ENCODE measurements at places on chromosomes 16 and 17.

GRCh38 chr16:56193951-56194726 is 2.9 kb downstream of the GNAO1 start:
- DNase-seq: no peak

GRCh38 chr16:14539631-14540030 is 90.4 kb downstream of the PARN start:
- DNase-seq: no peak

GRCh38 chr17:4189280-4189679 is 46.3 kb downstream of the CYB5D2 start:
- DNase-seq: no peak

GRCh38 chr16:48499923-48500381 is 110.0 kb downstream of the N4BP1 start:
- peak; percentile 75 for DNase-seq

DNA sequence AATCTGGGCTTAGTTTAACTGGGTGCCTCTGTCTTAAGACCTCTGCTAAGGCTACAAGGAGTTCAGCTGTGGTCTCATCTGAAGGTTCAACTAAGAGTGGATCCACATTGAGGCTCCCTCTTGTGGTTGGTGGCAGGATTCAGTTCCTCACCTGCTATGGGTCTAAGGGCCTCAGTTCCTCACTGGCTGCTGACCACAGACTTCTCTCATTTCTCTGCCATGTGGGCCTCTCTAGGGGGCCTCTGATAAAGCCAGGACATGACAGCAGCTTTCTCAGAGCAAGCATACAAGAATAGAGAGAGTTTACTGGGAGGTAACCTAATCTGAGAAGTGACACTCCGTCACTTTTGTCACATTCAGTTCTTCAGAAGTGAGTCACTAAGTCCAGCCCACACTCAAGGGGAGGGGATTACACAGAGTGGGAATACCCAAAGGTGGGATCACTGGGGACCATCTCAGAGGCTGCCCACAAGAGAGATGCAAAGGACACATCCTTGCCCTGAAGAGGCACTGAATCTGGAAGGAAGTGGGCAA is 19.2 kb upstream of the ABAT start:
- DNase-seq: peak; percentile 15

DNA sequence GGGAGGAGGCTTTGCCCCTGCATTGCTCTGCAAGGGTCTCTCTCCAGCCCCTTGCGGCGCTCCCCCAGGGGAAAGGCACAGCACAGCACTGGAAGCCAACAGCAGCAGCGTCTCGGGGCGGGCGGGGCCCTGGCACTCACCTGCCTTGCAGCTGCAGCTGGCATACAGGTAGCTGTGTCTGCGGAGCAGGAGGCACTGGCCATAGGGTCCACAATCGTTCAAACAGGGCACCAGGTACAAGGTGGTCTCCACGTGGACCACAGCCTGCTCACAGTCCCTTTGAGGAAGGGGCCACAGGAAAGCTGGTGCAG is 4.2 kb upstream of the MRPL28 start:
- no peak for DNase-seq

- DNase-seq: no peak
These were observed 2.8 kb downstream of the P2RX5 start for GRCh38 chr17:3693141-3693540.

DNA sequence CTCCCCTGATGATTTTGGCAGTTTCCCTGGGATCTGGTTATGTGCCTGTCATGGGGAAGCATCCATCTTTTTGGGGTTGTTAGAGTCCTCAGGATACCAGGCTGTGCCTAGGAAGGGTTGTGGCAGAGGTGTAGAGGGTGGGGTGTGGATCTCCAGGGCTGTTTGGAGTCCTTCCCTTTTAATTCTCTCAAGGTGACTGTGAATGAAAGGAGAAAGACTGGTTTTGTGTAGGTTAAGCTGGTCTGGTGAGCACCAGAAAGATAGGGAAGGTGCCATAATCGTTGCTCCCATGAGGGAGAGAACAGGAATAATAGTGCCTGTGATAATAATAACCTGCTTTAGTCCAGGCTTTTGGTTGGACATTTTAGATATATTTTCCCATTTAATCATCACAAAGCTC is 7.0 kb downstream of the MAP2K4 start:
- no peak for DNase-seq

GRCh38 chr16:89670496-89671431 is 13.1 kb downstream of the SPATA33 start:
- peak; percentile 57 for DNase-seq

DNA sequence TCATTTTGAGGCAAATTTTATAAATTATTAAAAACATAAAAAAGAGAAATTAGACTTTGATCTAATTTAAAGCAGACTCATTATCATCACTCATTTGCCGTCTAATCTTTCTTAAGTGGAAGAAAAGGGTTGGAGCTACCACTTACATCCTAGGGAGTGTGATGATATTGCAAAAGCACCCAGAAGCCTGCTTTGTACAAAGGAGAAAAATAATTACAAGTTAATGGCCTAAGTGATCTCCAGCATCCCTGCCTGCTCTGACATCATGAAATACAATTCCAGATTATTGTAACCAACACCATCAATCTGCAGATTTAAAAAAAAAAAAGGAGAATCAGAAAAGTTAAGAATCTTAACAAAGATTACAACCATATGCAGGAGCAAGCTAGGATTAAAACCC is 260.2 kb downstream of the GRIN2A start:
- DNase-seq: no peak

- DNase-seq: no peak
These were observed 170.5 kb upstream of the CACNG3 start for GRCh38 chr16:24085666-24086065.

GRCh38 chr17:45251931-45252330 is 10.0 kb downstream of the SPATA32 start:
- no peak for DNase-seq

DNA sequence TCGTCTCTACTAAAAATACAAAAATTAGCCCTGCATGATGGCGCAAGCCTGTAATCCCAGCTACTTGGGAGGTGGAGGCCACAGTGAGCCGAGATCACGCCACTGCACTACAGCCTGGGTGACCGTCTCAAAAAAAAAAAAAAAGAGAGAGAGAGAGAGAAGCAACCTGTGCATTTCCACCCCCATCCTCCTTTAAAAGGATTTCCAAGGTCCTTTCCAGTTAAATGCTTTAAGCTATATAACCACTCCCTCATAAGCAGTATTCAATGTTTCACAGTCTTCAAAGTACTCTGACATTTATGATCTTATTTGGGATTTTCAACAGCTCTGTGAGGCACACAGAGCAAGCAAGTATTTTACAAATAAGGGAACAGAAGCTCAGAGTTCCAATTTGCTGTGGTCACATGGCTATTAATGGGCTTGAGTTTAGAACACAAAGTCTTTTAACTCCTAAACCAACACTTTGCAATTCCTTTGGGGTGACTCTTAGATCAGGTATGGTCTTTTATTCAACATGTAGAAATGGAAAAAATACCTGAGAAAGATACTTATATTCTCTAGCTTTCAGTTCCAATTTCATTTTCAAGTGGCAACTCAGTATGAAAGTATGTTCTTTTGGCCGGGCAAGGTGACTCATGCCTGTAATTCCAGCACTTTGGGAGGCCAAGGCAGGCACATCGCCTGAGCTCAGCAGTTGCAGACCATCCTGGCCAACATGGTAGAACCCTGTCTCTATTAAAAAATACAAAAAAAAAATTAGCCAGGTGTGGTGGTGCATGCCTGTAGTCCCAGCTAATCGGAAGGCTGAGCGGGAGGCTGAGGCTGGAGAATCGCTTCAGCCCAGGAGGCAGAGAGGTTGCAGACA is 31.3 kb downstream of the SPOP start:
- peak; percentile 86 for DNase-seq

- no peak for DNase-seq
These were observed 13.8 kb downstream of the C17orf50 start for GRCh38 chr17:35774499-35774898.

DNA sequence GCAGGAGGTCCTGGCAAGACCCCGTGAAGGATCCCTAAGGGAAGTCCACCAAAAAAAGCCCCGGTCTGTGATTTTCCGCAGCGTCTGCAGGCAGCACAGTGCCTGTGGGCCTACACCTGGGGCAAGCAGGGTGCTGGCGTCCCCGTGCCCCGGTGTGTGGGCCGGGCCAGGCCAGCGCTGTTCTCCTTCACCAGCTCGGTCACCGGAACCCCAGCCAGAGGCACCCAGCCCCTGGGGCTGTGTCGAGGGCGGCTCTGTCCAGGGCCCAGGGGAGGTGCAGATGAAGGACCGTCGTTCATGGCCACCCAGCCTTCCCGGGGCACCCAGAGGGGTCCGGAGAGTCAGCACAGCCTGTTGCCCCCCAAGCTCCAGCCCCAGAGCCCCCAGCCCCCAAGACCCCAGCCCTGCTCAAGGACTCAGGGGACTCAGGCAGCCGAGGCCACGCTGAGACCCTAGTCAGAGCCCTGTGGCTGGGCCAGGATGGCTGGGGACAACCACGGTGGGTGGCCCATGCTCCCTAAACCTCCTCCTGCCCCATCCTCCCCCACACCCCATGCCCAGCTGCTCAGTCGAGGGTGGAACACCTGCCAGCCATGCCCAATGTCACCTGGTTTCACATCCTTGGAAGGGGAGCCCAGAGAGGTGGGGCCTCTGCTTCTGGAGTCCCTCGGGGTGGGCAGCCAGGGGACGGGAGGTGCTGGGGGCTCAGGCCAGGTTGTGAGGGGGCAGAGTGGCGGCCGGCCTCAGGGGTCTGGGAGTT is 5.7 kb upstream of the C1QTNF8 start:
- DNase-seq: no peak

DNA sequence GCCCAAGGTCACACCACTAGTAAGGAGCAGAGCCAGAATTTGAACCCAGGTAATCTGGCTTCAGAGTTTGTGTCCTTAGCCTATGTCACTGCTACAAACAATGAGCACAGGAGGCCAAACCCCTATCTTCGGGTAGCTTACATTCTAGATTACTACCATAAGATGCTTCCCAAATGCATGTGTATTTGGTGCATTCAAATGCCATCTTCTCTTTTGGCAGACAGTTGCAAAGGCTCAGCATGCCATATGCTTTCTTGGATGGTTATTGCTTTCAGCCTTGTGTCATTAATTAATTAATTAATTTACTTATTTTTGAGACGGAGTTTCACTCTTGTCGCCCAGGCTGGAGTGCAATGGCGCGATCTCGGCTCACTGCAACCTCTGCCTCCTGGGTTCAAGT is 80.7 kb downstream of the DNAH3 start:
- no peak for DNase-seq

DNA sequence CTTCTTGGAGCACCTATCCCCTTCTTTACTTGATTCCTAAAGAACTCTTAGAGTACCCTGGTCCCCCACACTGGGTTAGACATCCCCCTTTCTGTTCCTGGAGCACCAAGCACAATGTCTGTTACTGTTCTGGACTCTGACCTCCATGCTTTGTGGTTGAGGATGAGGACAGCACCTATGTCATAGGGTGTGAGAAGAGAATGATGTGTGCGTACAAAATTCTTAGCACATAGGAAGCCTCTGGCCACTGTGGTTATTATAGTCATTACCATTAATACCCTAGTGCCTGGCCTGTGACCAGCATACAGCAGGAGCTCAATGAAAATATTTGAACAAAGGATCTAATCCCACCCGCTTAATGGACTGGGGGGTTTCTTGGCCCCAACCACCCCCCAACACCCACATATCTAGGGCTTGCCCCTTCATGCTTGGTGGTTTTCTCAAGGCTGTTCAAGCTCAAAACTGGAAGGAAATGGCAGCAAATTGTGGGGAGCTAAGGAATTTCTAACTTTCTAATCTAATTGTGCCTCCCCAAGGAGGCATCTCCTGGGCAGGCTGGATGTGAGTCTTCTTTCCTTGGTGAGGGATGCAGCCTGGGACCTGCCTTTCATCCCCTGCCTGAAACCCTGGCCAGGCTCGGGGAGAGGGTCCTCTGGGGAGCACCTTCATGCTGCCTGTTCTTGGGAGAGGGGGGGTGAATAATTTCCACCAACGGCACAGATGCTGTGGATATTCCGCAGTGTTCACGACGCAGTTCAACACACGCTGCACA is 1.5 kb upstream of the CMIP start:
- no peak for DNase-seq

GRCh38 chr17:64146418-64147109 is 16.6 kb upstream of the ERN1 start:
- DNase-seq: peak; percentile 60

DNA sequence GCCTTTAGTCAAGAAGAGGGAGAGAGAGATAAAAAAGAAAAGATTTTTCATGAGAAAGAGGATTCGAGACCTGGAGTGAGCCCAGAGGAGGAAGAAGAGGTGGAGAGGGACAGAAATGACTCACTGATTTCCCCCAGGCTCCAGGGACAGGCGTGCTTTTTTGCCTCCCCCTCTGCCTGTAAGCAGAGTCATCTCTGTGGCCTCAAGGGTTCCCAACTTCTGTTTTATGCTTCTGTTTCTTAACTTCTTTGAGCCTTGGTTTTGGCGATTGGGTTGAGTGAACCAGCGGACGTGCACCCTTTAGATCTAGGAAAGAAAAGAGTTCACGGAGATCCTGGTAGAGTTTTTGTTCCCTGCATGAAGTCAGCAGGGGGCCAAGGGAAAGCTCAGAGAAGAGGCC is 147.9 kb upstream of the NOL11 start:
- no peak for DNase-seq

- no peak for DNase-seq
These were observed 5.4 kb upstream of the TBX21 start for GRCh38 chr17:47727704-47728036.

- DNase-seq: peak; percentile 71
These were observed 10.8 kb downstream of the HID1 start for GRCh38 chr17:74961657-74962350.

- DNase-seq: no peak
These were observed 1231.8 kb downstream of the CDH11 start for GRCh38 chr16:63890081-63890480.

GRCh38 chr16:29321585-29321984 is 84.9 kb downstream of the NPIPB11 start:
- no peak for DNase-seq

DNA sequence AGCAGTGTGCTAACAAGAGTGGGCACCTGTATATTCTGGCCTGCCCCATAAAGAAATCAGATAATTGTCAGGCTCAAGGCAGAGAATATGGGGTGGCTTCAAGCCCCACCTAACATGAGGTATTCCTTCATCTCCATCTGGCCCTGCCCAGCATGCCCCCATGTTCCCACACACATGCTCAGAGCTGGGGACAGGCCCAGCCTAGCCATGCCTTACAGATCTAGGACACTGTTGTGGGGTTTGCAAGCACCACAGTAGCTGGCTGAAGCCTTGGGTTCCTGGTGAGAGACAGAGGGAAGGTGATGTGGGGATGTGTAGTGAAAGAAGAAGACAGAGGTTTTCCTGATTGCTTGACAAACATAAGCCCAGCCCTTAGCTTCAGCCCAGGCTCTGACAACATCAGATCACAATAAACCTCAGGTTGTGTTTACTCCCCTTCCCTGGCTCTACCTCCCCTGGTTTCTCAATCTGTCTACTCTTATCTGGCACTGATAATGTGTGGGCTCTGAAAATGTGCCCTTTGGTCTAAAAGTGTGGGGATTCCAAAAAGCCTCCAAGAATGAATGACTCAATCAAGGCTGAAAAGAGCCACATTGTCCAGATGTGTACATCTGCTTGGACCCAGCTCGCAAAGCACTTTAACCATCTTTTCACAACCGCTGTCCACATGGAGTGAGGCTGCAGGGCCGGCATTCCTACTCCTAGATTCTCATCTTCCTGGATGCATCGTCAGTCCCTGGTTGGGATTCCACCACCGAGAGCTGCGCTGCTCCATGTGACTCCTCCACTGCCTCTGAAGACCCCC is 34.4 kb downstream of the CDRT4 start:
- DNase-seq: peak; percentile 79

All from HCEC 1CT (cell line).